Cardiac muscle cell (in vitro differentiated cells and primary cell): ENCODE measurements at places on chromosomes 13 and 19. TPM values are rescaled to one million over a fixed set of nuclear protein-coding genes. Genes with fewer than 3 reads are reported as not detected.
A peak's percentile ranks its signal among the peaks of the same experiment; 100 is the strongest.

Gene COL5A3
- total RNA-seq = not detected in 2 replicates

DNA sequence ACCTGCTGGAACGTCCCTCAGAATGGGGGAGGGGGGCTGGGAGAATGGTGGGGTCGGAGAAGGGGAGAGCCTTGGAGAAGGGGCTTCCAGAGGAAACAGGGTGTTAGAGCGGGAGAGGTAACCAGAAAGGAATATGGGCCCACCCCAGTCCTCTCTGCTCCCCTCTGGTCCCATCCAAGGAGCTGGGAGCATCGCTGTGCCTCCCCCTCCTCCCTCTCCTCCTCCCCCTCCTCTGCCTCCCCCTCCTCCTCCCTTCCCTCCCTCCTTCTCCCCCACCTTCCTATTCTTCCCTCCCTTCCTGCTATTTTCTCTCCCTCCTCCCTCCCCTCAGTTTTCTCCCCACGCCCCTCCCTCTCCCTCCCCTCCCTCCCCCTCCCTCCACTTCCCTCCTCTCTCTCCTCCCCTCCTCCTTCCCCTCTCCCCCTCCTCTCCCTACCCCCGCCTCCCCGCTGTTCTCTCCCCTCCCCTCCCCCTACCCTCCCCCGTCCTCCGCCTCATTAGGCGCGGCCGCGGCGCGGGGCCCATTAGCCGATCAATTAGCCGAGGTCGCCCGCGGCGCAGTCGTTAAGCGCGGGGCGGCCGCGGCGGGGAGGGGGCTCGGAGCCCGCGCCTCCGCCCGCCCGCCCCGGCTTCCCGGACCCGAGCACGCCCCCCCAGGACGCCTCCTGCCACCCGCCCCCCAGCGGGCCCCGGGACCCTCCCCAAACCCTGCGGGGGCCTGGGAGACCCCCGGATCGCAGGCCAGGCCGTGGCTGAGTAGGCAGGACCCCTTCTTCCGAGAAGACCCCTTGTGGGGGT, 15.4 kb downstream of the TLE5 start:
- DNase-seq = peak; percentile 51
- no peak overlapping the region for H3K27ac ChIP-seq
- no peaks in the 10 kb centered on the region for H3K36me3 ChIP-seq
- peak overlapping the region; percentile 41 for H3K4me3 ChIP-seq
- peaks cover 5% of the 10 kb centered on the region for H3K4me1 ChIP-seq
- no peaks in the 10 kb centered on the region for H3K27me3 ChIP-seq

Gene SIGLEC5
- total RNA-seq = not detected in 2 replicates

DNA sequence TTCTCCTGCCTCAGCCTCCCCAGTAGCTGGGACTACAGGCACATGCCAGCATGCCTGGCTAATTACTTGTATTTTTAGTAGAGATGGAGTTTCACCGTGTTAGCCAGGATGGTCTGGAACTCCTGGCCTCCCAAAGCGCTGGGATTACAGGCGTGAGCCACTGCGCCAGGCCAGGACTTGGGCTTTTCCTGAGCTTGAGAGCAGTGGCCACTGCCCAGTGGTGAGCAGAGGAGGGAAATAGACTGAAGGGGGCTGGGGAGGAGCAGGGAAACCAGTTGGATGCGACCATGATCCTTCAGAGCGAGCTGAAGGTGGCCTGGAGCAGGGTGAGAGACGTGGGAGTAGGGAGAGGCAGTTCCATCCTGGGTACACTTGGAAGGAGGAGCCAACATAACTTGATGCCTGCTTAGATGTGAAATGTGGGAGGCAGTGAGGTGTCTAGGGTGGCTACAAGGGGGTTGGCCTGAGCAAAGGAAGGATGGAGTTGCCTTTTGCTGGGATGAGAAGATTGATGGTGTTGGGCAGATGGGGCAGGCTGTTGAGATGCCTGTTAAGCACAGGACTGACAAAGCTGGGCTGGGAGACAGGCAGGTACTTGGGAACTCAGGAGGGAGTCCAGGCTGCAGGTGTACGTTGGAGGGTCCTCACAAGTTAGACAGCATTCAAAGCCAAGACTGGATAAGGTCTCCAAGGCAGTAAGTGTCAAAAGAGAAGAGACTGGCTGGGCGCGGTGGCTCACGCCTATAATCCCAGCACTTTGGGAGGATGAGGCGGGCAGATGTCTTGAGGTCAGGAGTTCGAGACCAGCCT, 31.8 kb downstream of the KCTD15 start:
- no peaks in the 10 kb centered on the region for H3K4me1 ChIP-seq
- H3K27ac ChIP-seq = no peak overlapping the region
- no peak overlapping the region for H3K4me3 ChIP-seq

DNA sequence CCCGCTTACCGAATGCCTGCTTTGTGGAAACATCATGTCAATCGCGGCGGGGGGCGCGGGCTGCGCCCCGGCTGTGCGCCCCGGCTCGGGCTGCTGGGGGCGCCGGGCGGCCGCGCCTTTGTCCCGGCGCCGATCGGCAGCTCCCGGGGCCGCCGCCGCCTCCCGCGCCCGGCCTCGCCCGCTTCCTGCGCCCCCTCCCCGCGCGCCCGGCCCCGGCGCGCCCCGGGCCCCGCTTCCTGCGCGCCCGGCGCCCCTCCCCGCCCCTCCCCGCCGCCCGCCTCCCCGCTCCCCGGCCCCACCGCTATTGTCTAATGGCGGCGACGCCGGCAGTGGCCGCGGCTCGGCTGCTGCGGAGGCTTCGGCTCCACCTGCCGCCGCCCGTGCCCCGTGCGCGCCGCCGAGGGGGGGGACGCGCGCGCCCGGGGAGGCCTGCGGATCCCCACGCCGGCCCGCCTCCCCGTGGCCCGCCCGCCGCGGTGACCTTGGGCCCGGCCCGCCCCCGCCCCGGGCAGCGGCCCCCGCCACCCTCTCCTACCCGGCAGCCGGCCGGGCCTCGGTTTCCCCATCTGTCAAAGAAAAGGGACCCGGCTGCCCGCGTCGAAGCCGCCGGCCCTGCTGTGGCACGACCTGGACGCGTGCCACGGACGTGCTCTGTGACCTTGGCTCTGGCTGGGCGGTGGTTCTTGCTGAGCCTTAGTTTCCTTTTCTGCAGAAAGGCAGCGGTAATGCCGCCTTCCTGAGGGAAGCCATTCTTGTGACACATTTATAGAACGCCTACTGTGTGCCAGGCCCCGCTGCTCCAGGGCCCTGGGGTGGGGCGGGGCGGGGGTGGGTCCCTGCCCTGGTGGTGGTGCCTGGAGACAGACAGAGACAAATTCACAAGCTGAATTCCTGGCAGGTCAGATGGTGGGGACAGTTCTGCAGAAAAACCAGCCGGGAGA, at the start of gene TLE5:
TSS of gene TLE5 (minus strand) at position 331 of the 941 bp plus-strand sequence. CDS start at position 36, 295 bp downstream.
- peak within 1 kb of the TSS; percentile 85 for H3K27ac ChIP-seq
- H3K4me1 ChIP-seq = peaks cover 5% of the 10 kb centered on the region
- H3K36me3 ChIP-seq = peaks cover 14% of the 10 kb centered on the region
- DNase-seq = peak; percentile 73
- H3K27me3 ChIP-seq = no peaks in the 10 kb centered on the region
- peak within 1 kb of the TSS; percentile 61 for H3K4me3 ChIP-seq

Gene RANBP3
- total RNA-seq = 102 and 108 TPM in 2 replicates

Gene SIGLEC12
- not detected in 2 replicates for total RNA-seq

Gene CEACAM3
- not detected in 2 replicates for total RNA-seq

DNA sequence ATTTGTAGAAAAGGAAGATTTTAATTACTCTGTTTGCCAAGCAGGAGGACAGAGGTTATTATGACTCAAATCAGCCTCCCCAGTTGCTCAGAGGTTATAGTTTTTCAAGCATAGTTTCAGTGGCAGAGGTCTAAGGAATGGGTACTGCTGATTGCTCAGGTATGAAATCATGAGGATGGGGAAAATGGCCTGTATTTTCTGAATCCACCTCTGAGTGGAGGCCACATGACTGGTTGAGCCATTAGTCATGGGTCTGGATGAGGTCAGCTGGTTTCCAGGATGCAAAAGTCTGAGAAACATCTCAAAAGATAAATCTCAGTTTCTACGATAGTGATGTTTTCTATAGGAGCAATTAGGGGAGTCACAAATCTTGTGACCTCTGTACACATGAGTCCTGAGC, 62.8 kb upstream of the CEACAM8 start:
- H3K4me1 ChIP-seq = no peaks in the 10 kb centered on the region
- no peaks in the 10 kb centered on the region for H3K36me3 ChIP-seq
- H3K4me3 ChIP-seq = no peak overlapping the region
- H3K27ac ChIP-seq = no peak overlapping the region
- no peaks in the 10 kb centered on the region for H3K27me3 ChIP-seq
- DNase-seq = peak; percentile 21

- H3K4me3 ChIP-seq = no peak overlapping the region
- DNase-seq = peak; percentile 22
- no peak overlapping the region for H3K27ac ChIP-seq
- no peaks in the 10 kb centered on the region for H3K27me3 ChIP-seq
- H3K36me3 ChIP-seq = no peaks in the 10 kb centered on the region
Measured at GRCh38 chr13:20492641-20493040, 33.0 kb downstream of the CRYL1 start.

Gene S1PR2
- total RNA-seq = 5.7 and 7.7 TPM in 2 replicates

- no peak for DNase-seq
- H3K36me3 ChIP-seq = no peaks in the 10 kb centered on the region
- no peak overlapping the region for H3K4me3 ChIP-seq
- no peaks in the 10 kb centered on the region for H3K27me3 ChIP-seq
- H3K27ac ChIP-seq = no peak overlapping the region
Measured at GRCh38 chr19:35483089-35483488, 7.2 kb downstream of the KRTDAP start.

DNA sequence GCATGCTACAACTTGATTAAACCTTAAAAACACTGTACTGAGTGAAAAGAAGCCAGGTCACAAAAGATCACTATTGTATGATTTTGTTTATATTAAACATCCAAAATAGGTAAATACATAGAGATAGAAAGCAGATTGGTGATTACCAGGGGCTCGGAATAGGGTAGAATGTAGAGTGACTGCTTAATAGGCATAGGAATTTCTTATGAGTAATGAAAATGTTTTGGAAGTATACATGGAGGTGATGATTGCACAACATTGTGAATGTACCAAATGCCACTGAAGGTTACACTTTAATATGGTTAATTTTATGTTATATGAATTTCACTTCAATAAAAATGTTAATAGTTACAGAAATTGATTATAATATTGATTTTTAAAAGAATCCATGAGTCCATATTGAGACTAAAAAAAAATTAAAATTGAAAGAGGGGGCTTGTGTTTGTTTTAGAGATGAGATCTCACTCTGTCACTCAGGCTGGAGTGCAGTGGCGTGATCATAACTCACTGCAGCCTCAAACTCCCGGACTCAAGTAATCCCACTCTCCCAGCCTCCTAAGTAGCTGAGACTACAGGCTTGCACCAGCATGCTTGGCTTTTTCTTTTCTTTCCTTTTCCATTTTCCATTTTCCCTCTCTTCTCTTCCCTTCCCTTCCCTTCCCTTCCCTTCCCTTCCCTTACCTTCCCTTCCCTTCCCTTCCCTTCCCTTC, 85.1 kb downstream of the FNDC3A start:
- no peak overlapping the region for H3K27ac ChIP-seq
- H3K4me1 ChIP-seq = no peaks in the 10 kb centered on the region
- no peaks in the 10 kb centered on the region for H3K36me3 ChIP-seq
- H3K27me3 ChIP-seq = no peaks in the 10 kb centered on the region

DNA sequence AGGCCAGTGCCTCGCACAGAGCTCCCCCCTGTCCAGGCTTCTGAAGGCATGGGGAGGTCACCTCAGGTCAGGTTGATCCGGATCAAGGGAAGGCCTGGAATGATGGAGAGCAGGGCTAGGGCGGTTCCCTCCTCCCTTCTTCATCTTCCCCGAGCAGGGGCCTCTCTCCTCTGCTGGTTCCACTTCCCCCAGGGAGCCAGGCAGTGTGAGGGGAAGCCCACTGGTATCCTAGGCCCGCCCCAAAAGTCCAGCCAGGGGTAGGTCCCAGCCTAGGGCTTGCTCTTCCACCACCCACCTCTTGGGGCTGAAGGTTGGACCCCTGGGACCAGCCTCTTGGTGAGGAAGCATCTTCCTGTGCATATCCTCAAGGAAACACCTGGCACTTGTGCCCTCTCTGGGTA, 16.4 kb upstream of the PRR19 start:
- peak overlapping the region; percentile 82 for H3K4me3 ChIP-seq
- H3K36me3 ChIP-seq = peaks cover 27% of the 10 kb centered on the region
- H3K4me1 ChIP-seq = peaks cover 31% of the 10 kb centered on the region

Gene RABAC1
- total RNA-seq = 151 and 212 TPM in 2 replicates

- H3K36me3 ChIP-seq = no peaks in the 10 kb centered on the region
- peaks cover 6% of the 10 kb centered on the region for H3K4me1 ChIP-seq
- peak overlapping the region; percentile 87 for H3K27ac ChIP-seq
- peak overlapping the region; percentile 82 for H3K4me3 ChIP-seq
- no peaks in the 10 kb centered on the region for H3K27me3 ChIP-seq
Measured at GRCh38 chr13:99199541-99200431, 868 bp upstream of the UBAC2 start.

GRCh38 chr19:32916969-32917615, 47.5 kb upstream of the SLC7A9 start:
- no peak for DNase-seq
- H3K4me3 ChIP-seq = no peak overlapping the region
- H3K4me1 ChIP-seq = no peaks in the 10 kb centered on the region
- no peaks in the 10 kb centered on the region for H3K27me3 ChIP-seq

GRCh38 chr19:8445488-8446001, 770 bp downstream of the HNRNPM start:
- peaks cover 32% of the 10 kb centered on the region for H3K4me1 ChIP-seq
- no peaks in the 10 kb centered on the region for H3K27me3 ChIP-seq
- peak; percentile 41 for DNase-seq
- peak overlapping the region; percentile 99 for H3K27ac ChIP-seq
- peaks cover 8% of the 10 kb centered on the region for H3K36me3 ChIP-seq
- H3K4me3 ChIP-seq = peak overlapping the region; percentile 99

- H3K27me3 ChIP-seq = peaks cover 5% of the 10 kb centered on the region
- no peak overlapping the region for H3K27ac ChIP-seq
- no peaks in the 10 kb centered on the region for H3K4me1 ChIP-seq
- no peak for DNase-seq
Measured at GRCh38 chr19:10003271-10003670, 7.0 kb downstream of the COL5A3 start.

Gene GRK1
- total RNA-seq = 0.21 and 1.2 TPM in 2 replicates

- H3K27ac ChIP-seq = no peak overlapping the region
- no peaks in the 10 kb centered on the region for H3K27me3 ChIP-seq
- H3K4me1 ChIP-seq = peaks cover 13% of the 10 kb centered on the region
- H3K4me3 ChIP-seq = no peak overlapping the region
- peak; percentile 85 for DNase-seq
Measured at GRCh38 chr13:77980592-77980991, 62.0 kb upstream of the EDNRB start.

DNA sequence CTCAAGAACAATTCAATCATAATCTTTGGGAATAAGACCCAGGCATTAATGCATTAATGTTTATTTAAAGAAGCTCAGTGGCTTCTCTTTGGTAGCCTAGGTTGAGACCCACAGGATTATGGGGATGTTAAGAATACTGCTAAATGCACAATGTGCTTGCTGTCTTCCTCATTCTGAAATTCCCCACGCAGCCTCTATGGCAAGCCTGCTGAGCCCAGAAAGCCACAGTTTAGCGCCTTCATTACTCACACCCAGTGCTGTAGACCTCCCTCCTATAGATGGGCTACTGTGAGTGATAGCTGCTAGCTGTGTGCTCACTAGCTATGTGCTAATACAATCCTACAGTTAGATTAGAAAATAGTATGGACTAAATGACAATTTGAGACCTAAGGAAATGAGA, 90.6 kb downstream of the TNFSF13B start:
- H3K4me3 ChIP-seq = no peak overlapping the region
- no peaks in the 10 kb centered on the region for H3K27me3 ChIP-seq
- H3K27ac ChIP-seq = no peak overlapping the region

Gene ZNF132
- total RNA-seq = not detected in 2 replicates

- no peaks in the 10 kb centered on the region for H3K36me3 ChIP-seq
- peaks cover 5% of the 10 kb centered on the region for H3K27me3 ChIP-seq
- H3K4me3 ChIP-seq = no peak overlapping the region
- no peak for DNase-seq
- no peak overlapping the region for H3K27ac ChIP-seq
- no peaks in the 10 kb centered on the region for H3K4me1 ChIP-seq
Measured at GRCh38 chr19:30557212-30557611, 185.0 kb downstream of the ZNF536 start.

- H3K27me3 ChIP-seq = no peaks in the 10 kb centered on the region
- DNase-seq = no peak
- no peak overlapping the region for H3K4me3 ChIP-seq
- H3K27ac ChIP-seq = no peak overlapping the region
- no peaks in the 10 kb centered on the region for H3K4me1 ChIP-seq
Measured at GRCh38 chr19:35949131-35949530, 13.0 kb downstream of the LRFN3 start.
